Smooth muscle cell of the coronary artery (primary cell): ENCODE measurements at places on chromosomes 6 and 20. TPM values are rescaled to one million over a fixed set of nuclear protein-coding genes. Genes with fewer than 3 reads are reported as not detected.

Gene KCNG1
- total RNA-seq = 4.1 and 6.8 TPM in 2 replicates

Gene KCNS1
- 0.23 and 0.70 TPM in 2 replicates for total RNA-seq

Gene SLC22A1
- 0.53 and 0.70 TPM in 2 replicates for total RNA-seq

Gene BTN1A1
- not detected in 2 replicates for total RNA-seq

Gene NKAIN2
- 0.35 TPM in 1 of 2 replicates, not detected in the other for total RNA-seq

Gene KHDRBS2
- total RNA-seq = not detected in 2 replicates

Gene BPIFB2
- total RNA-seq = not detected in 2 replicates

Gene SPATS1
- total RNA-seq = not detected in 2 replicates

Gene MYB
- 3.8 TPM in 1 of 2 replicates, not detected in the other for total RNA-seq

Gene WFDC12
- total RNA-seq = not detected in 2 replicates

Gene ADGB
- not detected in 2 replicates for total RNA-seq

Gene GABRR2
- 0.23 and 0.35 TPM in 2 replicates for total RNA-seq

Gene CFAP61
- not detected in 2 replicates for total RNA-seq

Gene KIFC1
- total RNA-seq = 0.35 and 6.0 TPM in 2 replicates

Gene PNPLA1
- total RNA-seq = 0.15 TPM in 1 of 2 replicates, not detected in the other
